CD4-positive, alpha-beta T cell treated with Interleukin-6 for 4 hours (primary cell): ENCODE measurements at places on chromosomes 5 and 9.
A peak's percentile ranks its signal among the peaks of the same experiment; 100 is the strongest.

- no peak for DNase-seq
These were observed 87.6 kb downstream of the MAP1B start for GRCh38 chr5:72194846-72195245.

DNA sequence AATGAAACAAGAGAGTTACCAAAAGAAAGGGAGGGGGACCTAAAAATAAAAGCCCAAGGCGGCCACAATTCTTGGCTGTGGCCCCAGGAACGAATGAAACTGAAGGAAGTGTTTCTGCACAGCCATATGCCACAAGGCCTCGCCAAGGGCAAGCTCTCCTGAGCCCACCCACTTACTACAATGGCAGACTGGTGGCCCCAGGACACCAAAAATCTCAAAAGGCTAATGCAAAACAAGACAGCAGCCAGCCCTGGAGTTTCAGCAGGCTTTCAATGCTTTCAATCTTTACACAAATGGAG is 4.0 kb downstream of the CAMSAP1 start:
- DNase-seq = no peak

DNA sequence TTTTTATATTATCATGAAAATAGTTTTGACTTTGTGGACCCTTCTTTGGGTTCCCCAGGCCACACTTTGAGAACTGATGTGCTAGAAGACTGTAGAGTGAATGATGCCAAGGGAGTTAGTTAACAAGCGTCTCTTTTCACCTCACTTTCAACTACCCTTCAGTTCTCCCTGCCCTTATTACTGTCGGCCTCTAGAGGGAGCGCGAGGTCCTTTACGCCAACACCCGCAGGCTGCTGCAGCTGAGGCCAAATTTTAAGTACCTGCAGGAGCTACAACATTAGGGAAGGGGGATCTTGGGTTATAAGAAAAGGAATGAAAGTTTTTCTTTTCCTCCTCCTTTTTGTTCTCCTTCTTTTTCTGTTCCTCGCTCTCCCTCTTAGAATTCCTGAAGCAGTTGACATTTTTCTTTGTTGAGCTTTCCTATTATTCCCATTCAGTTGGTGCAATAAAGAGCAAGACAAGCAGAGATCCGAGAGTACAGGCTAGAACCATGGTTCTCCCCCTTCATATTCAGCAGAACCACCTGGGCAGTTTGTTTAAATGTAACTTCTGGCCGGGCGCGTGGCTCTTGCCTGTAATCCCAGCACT is 84.0 kb downstream of the ZFAND5 start:
- peak; percentile 78 for DNase-seq

- no peak for DNase-seq
These were observed 9.8 kb upstream of the CTSL start for GRCh38 chr9:87716141-87716540.

- no peak for DNase-seq
These were observed 135.4 kb downstream of the UGCG start for GRCh38 chr9:112032009-112032408.

DNA sequence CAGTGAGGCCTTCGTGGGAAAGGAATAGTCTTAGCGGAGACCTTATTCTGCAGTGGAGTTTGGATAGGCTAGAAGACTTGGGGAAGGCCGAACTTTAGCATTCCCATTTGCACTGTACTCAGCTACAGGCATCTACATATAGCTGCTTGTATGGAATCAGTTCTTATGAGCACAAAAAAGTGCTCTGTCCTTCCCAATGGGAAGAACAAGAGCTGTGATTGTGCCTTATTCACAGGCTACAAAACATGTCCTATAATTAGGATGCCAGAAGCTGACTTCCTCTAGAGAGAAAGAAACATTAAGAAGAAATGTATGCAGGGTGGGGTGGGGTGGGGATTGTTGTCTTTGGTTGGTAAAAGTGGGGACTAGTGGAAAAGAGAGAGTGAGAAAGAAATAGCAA is 154.7 kb downstream of the ATP10B start:
- DNase-seq = no peak

- DNase-seq = no peak
These were observed 555.3 kb upstream of the ZNF608 start for GRCh38 chr5:125301711-125302110.

GRCh38 chr9:24464319-24464951 is 81.3 kb downstream of the IZUMO3 start:
- no peak for DNase-seq

DNA sequence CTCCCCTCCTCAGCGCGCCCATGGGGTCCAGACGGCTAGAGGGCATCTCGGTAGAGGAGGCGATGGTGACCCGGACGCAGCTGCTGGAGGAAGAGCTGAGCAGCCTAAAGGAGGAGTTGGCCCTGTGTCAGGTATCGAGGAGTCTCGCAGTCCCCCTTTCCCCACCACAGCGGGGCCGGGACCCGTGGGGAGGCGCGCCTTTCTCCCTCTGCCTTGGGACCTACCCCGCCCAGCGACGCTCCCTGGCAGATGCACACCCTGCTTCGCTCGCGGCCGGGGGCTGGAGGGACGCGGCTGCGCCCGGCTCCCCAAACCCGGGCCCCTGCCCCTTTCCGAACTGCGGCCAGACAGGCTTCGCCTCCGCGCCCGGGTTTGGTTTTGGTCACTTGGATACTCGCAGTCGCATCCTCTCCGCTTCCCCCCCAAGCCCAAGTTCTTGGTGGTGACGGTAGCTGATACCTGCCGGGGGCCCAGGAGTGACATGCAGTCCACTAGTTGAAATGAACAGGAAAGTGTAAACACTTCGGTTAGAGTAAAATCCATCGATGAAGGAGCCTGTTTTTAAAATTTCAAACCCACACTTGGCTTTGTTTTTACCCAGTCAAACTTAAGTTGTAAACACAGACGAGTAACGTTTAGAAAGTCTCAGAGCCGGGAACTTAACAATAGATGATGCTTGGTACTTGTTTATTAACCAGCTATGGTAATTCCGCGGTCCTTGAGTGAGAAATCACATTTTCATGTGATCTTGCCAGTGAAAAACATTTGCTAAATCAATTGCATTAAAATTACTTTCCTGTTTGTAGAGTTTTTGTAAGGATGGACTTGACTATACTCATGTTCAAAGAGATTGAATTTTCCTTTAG is 688 bp downstream of the CNTLN start:
- no peak for DNase-seq

GRCh38 chr5:142540922-142541422 is 144.9 kb downstream of the FGF1 start:
- DNase-seq = no peak

DNA sequence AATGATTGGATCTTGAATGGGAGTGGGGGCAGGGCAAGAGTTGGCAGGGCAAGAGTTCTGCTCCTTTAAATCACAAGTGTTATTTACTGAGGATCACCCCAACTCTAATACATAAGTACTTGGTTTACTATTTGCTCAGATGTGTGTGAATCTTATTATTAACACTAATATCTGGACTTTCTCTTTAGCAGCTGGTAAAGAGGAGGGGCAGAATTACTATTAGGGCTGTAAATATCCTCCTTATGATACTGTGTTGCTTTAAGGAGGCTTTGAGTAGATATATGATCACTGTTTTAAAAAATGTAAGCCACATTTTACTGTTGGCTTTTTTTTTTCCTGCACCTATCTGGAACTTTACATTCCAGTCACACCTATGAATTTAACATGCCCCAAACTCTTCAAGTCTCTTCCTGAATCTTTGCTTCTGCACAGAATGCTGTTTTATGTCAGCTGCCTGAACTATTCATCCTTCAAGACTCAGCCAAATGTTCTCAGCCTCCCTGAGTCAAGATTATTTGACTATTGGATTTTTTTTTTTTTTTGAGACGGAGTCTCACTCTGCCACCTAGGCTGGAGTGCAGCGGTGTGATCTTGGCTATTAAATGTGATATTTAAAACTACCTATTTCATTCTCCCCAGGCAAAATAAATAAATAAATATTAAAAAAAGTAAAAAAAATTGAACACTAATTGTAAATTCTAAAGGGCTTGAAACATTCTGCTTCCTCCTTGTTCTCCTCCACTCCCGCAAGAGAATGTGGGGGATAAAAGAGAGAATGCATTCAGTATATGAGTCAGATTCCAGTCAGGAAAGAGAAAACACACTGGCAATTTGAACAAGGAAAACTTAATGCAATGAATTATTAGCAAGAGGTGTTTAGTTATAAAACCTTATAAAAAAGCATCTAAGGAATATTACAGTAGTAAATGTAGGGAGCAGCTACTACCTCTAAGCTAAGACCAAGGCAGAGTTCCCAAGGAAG is 99.3 kb downstream of the FOCAD start:
- no peak for DNase-seq

GRCh38 chr9:108850293-108850897 is 5.4 kb downstream of the ACTL7B start:
- no peak for DNase-seq

GRCh38 chr5:79849486-79850315 is 141.4 kb downstream of the MTX3 start:
- no peak for DNase-seq

DNA sequence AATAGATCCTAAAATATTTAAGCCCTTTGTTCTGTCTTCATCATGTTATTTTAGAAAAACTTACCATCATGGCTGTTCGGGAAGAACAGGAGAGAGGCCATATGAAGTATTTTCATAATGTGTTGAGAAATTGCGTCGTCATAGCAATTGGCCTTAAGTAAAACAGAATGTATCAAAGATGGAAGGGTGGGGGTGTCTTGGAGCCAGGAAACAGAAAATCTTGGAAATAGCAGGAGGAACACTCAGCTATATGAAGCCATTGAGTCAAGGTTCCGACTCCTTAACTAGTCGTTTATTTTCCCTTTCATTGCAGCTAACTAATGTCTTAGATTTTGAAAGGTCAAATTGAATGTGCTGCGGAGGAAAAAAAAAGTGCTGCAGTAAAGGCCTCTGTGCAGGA is 1.3 kb downstream of the SPTAN1 start:
- no peak for DNase-seq

DNA sequence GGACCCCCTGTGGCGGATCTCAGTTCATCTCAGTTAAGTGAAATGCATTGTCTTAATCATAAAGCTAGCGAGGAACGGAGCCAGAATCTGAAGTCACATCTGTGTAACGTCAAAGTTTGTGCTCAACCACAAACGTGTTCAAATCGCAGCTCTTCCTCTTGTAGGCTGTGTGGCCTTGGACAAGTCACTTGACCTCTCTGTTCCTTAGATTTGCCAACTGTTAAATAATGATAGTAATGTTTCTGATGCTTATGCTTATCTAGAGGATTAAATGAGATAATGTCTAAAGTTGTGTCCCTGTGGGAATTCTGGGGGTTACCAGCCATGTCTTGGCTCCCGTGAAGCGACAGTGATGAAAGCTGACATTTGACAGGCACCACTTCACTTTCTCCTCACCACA is 69.2 kb upstream of the NEURL1B start:
- no peak for DNase-seq

DNA sequence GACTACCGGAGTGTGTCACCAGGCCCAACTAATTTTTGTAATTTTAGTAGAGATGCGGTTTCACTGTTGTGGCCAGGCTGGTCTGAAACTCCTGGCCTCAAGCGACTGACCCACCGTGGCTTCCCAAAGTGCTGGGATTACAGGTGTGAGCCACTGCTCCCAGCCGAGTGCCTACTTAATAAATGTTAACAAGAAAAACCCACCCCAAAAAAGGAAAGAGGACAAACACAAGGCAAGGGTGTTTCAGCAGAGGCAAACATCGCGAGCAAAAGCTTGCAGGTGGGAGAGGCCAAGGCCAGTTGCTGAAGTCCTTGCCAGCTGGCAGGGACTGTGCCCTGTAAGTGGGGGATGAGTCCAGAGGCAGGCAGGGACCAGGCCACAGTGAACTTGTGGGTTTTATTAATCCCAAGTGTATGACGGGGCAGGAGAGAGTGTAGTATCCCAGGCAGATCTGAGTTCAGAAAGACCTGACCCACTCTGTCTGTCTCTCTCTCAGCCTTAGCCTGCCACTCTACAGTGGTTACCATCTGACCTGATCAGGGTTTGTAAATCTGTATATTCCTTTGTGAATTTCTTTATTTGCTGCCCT is 6.4 kb upstream of the FPGS start:
- DNase-seq = no peak

GRCh38 chr5:59097116-59097515 is 514.2 kb downstream of the RAB3C start:
- no peak for DNase-seq

- DNase-seq = no peak
These were observed 73.9 kb downstream of the RORB start for GRCh38 chr9:74570879-74571512.

- peak; percentile 67 for DNase-seq
These were observed 3.4 kb downstream of the LMNB1 start for GRCh38 chr5:126780165-126780827.

- DNase-seq = peak; percentile 52
These were observed 113.9 kb downstream of the ARRDC3 start for GRCh38 chr5:91269198-91269597.

- DNase-seq = no peak
These were observed 461.4 kb downstream of the SPATA31D1 start for GRCh38 chr9:82449986-82450385.

- no peak for DNase-seq
These were observed 134.4 kb downstream of the TMEM38B start for GRCh38 chr9:105828596-105829213.

DNA sequence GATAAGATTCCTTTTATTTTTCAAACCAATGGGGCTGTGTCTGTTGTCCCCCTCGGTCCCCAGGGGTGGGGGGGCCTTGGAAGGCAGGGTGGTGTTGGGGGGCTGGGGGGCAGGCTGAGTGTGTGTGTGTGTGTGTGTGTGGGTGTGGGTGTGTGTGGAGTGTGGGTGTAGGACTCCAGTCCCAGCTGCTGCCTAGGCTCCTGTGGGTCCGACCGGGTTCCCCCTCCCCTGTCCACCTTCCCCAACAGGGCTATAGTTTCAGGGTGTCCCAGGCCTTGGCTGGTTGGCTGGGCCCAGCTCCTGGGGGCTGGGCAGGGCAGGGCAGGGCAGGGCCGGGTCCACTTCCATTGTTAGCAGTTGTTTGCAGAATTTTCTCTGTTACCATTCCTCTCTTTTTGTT is 2.1 kb upstream of the NFX1 start:
- no peak for DNase-seq

DNA sequence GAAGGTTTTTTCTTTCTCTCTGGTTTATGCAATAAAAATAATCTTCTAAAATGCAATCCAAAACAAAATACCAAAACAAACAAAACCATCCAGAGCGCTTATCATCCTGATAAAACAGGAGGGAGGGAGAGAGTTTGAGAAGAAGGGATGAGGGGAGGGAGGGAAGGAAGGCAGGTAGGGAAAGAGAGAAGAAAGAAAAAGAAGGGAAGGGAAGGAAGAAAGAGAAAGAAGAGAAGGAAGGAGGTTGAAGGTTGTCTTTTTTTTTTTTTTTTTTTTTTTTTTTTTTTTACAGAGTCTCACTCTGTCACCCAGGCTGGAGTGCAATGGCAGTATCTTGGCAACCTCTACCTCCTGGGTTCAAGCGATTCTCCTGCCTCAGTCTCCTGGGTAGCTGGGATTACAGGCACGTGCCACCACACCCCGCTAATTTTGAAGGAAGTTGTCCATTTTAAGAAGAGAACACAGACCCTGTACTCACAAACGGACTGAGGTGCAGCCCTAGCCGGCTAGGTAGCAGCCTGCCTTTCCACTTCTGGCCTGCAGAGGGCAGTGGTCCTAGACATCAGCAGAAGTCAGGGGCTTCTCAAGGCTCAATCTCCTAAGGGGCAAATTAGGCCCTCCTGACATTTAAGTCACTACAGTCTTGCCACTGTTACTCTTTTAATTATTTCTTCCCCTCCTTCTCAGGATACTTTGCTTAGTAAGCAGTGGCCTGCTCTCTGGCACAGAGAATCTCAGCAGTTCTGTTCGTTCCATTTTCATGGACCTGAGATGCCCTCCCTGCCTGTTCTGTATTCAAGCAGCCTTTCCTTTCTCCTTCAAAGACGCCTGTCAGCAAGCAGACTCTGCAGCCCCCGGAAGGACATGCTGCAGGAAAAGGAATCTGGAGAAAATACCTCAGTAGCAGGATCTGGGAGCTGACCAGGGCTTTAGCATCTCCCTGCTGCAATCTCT is 76.4 kb downstream of the EPB41L4B start:
- DNase-seq = peak; percentile 64
